ENCODE measurements at places on chromosomes 13 and 19. TPM values are rescaled to one million over a fixed set of nuclear protein-coding genes. Genes with fewer than 3 reads are reported as not detected.

Gene B3GNT3
- not detected for total RNA-seq

Gene SIGLEC9
- total RNA-seq: not detected

Gene ZNF491
- 1.0 TPM for total RNA-seq

Gene RNF17
- total RNA-seq: 0.50 TPM

Gene PSG3
- not detected for total RNA-seq

Gene AKAP8
- total RNA-seq: 9.2 TPM

Gene AMH
- total RNA-seq: 0.67 TPM

Gene TMEM259
- 115 TPM for total RNA-seq

Gene GSX1
- not detected for total RNA-seq
